ENCODE measurements at places on chromosomes 6 and 20.
A peak's percentile ranks its signal among the peaks of the same experiment; 100 is the strongest.

GRCh38 chr6:122740936-122741335 is 38.6 kb upstream of the FABP7 start:
- DNase-seq, result no peak

DNA sequence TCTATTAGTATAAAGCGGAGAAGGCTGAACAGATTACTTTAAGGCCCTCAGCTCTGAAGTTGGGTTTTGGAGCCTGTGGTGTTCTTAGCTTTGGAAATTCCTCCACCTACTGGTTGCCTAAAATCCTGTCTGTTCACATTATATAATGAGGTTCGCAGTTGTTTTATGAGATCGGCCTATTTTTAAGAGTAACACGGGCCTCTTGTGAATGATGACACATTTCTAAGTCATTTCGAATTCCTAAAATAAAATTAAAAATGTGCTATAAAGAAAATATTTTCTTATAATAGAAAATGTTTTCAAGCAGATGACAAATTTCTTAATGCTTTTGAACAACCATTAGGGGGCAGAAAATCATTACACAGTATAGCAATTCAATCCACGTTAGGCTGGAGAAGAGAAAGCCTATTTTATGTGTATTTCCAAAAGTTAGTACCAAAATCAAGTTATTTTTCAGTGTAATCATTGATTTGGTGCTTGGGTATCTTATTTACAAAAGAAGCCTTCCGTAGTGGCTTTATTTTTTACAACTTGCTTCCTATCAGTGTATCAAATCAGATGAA is 15.8 kb upstream of the FAM8A1 start:
- peak; percentile 39 for DNase-seq

DNA sequence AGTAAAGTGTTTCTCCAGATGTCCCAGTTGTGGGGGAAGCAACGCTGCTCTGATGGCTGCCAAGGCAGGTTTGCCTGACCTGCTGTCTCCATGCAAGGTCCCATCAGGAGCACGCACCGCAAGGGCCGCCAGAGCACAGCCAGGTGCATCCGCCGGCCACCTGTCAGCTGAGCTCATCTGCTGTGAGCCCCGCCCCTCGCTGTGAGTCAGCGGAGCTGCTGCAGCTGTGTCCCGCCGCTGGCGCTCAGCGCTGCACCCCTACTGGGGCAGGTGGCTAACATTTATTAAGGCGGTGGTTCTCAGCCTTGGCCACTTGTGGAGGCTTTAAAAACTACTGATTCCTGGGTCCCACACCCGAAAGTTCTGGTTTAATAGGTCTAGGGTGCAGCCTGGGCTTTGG is 225.7 kb downstream of the UST start:
- DNase-seq, result no peak

DNA sequence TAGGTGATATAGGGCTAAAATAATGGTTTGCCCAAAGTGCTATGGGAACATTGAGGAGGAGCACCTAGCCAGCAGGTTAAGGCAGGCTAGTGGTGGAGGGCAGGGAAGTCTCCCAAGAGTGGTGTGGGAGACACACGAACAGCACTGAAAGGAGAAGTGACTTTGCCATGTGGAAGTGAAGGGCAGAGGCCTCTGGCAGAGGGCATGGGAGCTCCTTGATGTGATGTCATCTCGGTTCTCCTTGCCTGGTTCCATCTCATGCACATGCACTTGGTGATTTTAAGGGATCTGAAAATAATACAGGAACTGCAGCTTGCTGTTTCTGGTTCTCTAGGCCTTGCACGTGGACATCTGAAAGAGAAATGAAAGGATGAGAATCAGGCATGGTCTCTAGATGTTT is 4.7 kb upstream of the MAP3K4 start:
- DNase-seq, result no peak

- DNase-seq, result no peak
Measured at GRCh38 chr20:366041-366718, 14.4 kb upstream of the TRIB3 start.

DNA sequence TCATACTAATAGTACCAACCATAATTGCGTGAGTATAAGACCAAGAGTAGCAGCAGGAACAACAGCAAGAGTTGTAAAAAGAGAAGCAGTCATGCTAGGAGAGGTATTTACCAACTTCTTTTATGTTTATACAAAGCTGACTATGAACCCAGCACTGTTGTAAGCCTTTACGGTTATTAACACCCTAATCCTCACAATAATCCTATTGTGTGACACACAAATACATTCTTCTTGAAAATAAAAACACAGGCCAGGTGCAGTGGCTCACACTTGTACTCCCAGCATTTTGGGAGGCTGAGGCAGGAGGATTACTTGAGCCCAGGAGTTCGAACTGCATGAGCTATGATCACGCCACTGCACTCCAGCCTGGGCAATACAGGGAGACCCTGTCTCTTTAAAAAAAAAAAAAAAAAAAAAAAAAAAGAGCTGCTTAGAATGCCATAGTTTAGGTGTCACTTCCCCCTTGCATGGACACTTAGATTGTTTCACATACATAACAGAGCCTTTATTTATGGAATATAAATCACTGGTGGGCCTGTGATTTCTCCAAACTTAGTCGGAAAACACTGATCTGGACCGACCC is 20.2 kb downstream of the HCK start:
- DNase-seq, result no peak

DNA sequence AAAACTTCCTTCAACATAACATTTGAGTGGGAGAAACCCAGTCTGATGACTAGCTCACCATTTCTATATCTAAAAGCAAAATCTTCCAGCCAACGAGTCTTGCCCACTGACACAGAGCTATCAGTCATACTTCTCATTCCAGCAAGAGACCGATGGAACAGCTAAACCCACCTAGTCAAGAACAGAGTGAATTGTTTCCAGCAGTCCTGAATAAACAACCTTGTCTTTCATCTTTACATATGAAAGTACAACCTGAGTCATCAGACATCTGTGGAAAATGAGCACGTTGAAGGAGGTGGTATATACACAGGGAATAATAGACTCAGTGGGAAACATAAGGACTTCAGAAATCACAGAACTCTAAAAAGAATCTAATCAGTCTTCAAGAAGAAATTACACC is 23.8 kb downstream of the NRSN1 start:
- no peak for DNase-seq

GRCh38 chr6:141914646-141915045 is 218.1 kb upstream of the GJE1 start:
- no peak for DNase-seq

DNA sequence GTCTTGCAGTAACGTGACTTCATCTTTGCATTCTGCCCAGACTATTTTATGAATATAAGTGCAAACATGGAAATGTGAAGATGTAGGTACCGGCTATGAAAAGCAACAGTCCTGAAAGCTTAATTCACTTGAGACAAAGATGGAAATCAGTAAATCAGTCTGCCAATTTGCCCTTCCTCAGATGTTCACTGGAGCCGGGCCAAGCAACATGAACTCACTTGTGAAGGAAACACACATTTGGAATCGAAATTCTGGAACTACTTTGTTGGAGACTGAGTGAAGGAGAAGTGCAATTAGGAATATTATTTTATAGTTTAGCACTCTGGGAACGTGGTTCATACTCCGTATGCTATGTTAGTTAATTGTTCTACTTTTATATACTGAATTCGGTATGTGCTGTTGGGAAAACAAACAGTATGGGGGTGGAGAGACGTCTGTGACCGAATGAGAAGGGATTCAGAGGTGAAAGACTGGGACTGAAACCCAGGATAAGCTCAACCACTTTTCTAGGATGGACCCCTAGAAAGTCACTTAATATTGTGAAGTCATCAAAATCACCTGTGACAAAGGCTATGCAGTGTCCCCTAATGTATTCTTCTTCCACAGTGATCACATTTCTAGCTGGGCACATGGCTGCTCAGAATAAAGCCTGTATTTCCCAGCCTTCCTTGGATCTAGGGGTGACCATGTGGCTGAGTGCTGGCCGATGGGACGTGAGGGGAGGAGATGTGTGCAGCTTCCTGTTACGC is 95.5 kb downstream of the PREX1 start:
- no peak for DNase-seq

DNA sequence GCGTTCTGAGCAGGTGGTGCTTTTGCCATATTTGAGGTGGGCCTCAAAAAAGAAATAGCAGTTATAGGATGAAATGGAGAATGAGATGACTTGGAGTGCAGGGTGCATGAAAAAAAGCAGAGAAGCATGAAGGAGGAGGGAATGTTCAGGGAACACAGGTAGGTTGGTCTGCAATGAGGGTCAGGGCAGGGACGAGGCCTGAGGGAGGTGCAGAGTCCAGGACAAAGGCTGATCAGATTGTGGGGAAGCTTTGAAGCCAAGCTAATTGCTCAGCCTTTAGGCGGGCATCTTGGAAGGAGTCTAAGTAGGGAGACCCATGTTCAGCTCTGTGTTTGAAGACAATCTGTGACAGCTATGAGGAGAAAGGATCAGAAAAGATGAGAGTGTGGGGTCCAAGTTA is 12.0 kb downstream of the TRAM2 start:
- no peak for DNase-seq

- peak; percentile 56 for DNase-seq
Measured at GRCh38 chr6:139540276-139540675, 165.8 kb upstream of the CITED2 start.

- no peak for DNase-seq
Measured at GRCh38 chr6:51868591-51869355, 218.6 kb downstream of the PKHD1 start.
